ENCODE measurements at places on chromosomes 11 and 22.

- no peak for DNase-seq
These were observed 116.9 kb downstream of the SOX6 start for GRCh38 chr11:16239141-16240105.

DNA sequence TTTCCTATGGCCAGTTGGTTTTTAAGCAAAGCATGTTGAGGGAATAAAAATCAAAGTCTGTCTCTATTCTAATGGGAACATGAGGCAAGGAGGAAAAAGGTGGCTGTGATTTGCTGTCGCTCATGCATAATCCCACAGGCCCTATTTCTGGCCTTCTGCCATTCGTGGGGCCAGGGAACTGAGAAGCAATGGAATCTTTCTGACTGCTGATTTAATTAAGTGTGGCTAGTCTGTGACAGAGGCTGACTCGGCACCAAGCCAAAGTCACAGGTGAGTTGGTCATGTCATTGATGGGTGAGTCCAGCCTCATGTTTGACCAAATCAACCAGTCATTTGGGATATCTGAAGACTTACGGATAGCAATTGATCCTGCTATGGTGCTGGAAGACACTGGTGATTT lies 429.3 kb upstream of the CADM1 start:
- no peak for DNase-seq

GRCh38 chr11:64572143-64572542 lies 18.9 kb upstream of the SLC22A12 start:
- no peak for DNase-seq

GRCh38 chr22:35879351-35879750 lies 149.3 kb downstream of the RBFOX2 start:
- DNase-seq: no peak

DNA sequence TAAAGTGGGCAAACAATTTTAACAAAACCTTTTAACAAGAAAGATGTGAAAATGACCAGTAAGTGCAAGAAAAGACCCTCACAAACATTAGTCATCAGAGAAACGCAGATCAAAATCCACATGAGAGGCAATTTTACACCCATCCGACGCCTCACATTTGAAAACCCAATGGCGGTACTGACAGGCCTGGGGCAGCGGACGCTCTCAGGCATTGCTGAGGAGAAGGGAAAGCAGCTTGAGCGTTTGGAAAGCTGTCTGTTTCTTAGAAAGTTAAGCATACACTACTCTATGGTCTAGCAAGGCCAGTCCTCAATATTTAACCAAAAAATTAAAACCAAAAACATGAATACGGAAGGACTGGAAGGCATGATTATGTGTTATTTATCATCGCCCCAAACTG lies 2.0 kb upstream of the KRTAP5-8 start:
- no peak for DNase-seq

GRCh38 chr11:69295079-69295994 lies 1.4 kb downstream of the MYEOV start:
- DNase-seq: no peak

GRCh38 chr11:110126936-110127335 lies 33.7 kb downstream of the ZC3H12C start:
- no peak for DNase-seq
